ENCODE measurements at places on chromosomes 5 and 9.

DNA sequence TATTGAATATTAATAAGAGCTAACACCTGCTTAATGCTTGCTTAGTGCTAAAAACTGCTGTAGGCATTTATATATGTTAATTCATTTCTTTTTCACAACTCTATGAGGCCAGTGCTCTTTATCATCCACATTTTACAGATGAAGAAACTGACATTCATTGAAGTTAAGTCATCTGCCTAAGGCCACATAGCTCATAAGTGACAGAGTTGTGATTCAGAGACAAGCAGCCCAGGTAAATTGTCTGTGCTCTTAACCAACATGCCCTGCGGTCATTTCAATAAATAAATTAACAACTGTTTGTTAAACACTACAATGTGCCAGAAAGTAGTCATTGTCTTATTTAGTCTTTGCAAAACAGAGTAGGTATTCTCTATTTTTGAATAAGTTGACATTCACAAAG lies 1354.4 kb upstream of the C9orf72 start:
- no peak for DNase-seq

DNA sequence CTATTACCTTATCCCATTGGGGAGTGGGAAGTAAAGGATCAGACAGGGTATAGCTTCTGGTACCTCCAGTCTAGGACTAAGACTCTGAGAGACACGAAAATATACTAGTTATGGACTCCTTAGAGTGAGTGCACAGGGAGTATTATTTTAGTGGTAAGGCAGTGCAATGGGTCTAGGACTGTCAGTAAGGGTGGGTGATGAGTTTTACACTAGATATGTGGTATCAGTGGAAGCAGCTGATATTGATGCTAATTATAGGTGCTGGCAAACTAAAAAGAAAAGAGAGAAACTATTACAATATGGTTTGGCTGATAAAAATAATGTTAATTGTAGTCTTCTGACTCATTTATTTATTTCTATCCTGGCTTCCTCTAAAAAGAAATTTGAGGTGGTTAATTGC lies 118.6 kb downstream of the UNC13B start:
- no peak for DNase-seq

DNA sequence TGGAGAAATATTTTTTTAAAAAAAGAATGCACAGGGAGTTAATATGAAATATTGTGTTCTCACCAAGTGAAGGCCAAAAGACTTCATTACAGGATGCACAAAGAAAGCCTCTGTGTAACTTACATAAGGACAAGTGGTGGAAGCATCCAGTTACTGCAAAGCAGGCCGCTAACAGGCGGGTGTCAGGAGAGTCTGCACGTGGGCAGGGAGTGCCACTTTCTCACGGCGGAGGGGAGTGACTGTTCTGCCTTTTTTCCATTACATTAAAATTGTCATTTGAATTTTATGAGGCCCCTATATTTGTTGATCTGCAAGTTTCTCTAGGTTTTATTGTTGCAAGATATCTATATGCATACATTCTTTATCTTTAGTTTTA lies 28.1 kb upstream of the SPATA31E1 start:
- DNase-seq, result no peak

GRCh38 chr5:180140571-180140970 lies 68.4 kb downstream of the RASGEF1C start:
- no peak for DNase-seq

DNA sequence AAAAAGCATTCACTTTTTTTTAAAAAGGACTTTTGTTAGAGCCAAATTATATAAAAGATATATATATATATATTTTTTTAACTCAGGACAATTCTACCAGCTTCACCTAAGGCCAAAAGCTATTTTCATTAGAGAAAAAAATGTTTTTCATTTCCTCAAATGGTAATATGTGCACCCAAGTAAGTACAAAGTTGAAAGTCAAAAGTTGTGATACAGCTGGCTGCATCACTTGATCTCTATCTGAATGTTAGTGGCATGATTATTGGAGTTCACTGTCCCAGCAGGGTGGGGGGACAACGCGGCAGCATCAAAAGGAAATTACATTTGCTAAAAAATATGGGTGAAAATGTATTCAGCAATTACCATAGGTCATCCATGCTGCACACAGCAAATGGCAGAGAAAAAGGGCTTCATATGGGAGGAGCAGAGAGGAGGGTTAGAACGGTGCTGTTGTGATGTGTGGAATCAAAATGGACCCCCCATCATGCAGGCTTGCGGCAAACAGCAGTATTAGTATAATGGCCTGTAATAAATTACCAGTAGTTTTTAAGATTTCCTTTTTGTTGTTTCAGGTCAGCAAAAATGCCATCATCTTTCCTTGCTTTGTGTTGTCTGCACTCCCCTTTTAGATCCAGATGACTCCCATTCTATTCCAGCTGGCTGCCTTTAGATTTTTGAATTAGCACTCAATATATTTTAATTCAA lies 253.7 kb downstream of the MAT2B start:
- DNase-seq, result no peak

Measured in stimulated activated CD8-positive, alpha-beta memory T cell treated with anti-CD3 and anti-CD28 coated beads, Interleukin-2, amount 100 ng/mL, for 48 hours (primary cell).